ENCODE measurements at places on chromosomes 6 and 20. TPM values are rescaled to one million over a fixed set of nuclear protein-coding genes. Genes with fewer than 3 reads are reported as not detected.

DNA sequence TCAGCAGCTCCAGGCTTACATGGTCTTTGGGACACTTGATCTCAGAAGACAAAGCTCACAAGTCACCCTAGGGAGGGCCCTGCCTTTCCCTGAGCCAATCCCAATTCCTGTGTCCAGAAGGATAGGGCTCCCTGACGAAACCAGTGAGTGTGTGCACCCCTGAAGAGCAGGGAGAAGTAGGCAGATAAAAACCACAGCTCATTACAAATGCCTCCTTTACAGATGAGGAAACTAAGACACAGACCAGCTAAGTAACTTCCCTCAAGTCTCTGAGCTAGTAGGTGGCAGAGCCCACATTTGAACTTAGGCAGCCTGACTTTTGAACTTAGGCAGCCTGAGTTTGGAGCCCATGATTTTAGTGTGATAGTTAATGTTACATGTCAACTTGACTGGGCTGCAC is 6.7 kb upstream of the ZFAND3 start:
- H3K27ac ChIP-seq, result no peak overlapping the region
- peaks cover 3% of the 10 kb centered on the region for H3K4me1 ChIP-seq
- H3K36me3 ChIP-seq, result no peaks in the 10 kb centered on the region
- H3K4me3 ChIP-seq, result no peak overlapping the region

DNA sequence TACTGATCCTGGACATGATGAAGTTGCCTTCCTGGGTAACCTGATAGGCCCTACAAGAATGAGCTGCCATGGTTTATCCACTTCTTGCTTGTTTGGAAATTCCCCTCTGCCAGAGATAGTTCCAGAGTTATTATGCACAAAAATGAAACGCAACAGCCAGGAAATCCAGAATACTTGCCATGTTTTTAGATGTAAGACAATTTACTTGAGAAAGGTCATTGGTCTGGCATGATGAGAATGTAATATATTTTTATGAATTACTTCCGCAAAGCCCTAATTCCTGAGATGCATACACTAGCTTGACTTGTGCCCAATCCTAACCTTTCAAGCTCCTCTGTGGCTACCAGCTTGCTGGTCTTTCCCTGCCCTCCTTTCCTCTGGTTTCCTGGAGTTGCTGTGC is 27.9 kb upstream of the NT5E start:
- peak; percentile 77 for DNase-seq
- no peaks in the 10 kb centered on the region for H3K27me3 ChIP-seq
- peak overlapping the region; percentile 66 for H3K27ac ChIP-seq
- no peaks in the 10 kb centered on the region for H3K36me3 ChIP-seq
- peaks cover 28% of the 10 kb centered on the region for H3K4me1 ChIP-seq

DNA sequence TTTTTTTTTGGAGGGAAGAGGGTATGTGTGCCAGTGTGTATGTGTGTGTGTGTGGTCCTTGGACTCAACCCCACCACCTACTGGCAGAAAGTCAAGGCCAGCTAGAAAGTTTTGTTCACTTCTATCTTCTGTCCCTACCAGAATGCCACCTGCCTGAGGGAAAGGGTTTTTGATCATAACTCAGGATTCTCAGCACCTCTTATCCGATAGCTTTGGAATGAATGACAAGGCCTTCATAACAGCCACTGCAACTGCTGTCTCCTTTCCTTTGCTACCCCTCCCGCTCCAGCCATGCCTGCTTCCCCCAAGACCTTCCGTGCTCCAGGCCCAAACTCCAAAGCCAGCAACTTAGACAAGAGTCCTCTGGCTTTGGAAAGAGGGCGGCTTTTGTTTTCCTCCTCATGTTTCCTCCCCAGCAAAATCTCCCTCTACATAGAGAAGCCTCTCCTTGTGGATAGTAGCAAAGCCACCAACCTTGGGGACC is 18.7 kb downstream of the BTN3A1 start:
- H3K27ac ChIP-seq, result peak overlapping the region; percentile 80
- peaks cover 5% of the 10 kb centered on the region for H3K4me1 ChIP-seq
- H3K36me3 ChIP-seq, result peaks cover 8% of the 10 kb centered on the region
- no peaks in the 10 kb centered on the region for H3K27me3 ChIP-seq
- peak overlapping the region; percentile 34 for H3K4me3 ChIP-seq

DNA sequence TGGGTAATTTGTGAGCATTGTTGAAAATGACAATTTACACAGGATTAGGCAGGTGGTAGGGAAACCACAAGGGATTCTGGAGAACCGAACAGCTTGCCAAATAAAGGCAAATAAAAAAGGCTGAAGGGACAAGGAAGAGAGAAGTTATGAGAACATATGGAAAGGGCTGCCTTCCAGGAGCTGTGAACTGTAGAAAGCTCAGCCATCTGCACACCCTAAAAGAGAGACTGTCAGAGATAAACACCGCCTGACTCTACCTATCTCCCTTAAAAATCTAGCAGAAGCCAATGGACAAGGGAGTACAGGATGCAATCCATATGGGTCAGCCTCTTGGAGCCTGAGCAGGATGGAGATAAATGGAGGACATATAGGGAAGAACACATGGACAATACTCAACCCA is 12.7 kb upstream of the SLC17A1 start:
- H3K4me3 ChIP-seq, result no peak overlapping the region
- H3K36me3 ChIP-seq, result no peaks in the 10 kb centered on the region
- no peaks in the 10 kb centered on the region for H3K27me3 ChIP-seq
- H3K27ac ChIP-seq, result no peak overlapping the region

DNA sequence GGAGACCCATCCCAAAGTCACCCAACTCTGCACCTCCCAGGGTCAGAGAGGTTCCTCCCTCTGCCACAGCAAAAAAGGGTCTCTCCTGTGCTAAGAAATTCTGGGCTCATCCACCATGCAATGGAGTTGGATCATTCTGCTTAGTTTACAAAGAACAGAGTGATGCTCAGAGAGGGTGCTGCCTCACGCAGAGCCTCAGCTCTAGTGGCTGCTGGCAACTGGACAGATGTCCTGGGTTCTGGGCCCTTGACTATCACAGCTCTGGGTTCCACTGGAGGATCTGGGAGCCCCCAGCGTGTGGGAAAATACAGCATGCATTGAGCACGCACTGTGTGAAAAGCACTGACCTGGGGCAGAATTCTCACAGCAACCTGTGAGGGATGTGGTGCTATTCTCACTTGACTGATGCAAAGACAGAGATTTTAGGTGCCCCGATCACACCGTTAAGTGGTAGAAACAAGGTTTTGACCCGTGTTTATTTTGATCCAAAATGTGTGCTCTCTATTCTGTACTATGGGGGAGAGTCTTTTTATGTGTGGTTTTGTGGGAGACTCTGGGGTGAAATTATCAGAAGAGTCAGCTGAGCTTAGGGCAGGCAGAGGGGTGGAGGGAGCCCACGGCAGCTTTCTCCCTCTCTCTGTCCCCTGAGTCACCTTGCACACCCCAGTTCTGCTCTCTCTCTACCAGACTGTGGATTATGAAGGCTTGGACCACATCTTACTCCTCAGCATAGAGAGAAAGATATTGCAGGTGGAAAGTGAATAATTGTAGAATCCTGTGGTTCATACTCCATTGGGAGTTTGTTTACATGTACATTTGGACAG is 19.9 kb downstream of the TREML4 start:
- no peaks in the 10 kb centered on the region for H3K36me3 ChIP-seq
- no peak for DNase-seq
- H3K4me3 ChIP-seq, result no peak overlapping the region
- H3K27ac ChIP-seq, result no peak overlapping the region
- H3K4me1 ChIP-seq, result no peaks in the 10 kb centered on the region

- no peak overlapping the region for H3K4me3 ChIP-seq
- no peak for DNase-seq
- no peaks in the 10 kb centered on the region for H3K27me3 ChIP-seq
- no peak overlapping the region for H3K27ac ChIP-seq
Observed at GRCh38 chr6:129314575-129314974, 395.4 kb downstream of the ARHGAP18 start.

DNA sequence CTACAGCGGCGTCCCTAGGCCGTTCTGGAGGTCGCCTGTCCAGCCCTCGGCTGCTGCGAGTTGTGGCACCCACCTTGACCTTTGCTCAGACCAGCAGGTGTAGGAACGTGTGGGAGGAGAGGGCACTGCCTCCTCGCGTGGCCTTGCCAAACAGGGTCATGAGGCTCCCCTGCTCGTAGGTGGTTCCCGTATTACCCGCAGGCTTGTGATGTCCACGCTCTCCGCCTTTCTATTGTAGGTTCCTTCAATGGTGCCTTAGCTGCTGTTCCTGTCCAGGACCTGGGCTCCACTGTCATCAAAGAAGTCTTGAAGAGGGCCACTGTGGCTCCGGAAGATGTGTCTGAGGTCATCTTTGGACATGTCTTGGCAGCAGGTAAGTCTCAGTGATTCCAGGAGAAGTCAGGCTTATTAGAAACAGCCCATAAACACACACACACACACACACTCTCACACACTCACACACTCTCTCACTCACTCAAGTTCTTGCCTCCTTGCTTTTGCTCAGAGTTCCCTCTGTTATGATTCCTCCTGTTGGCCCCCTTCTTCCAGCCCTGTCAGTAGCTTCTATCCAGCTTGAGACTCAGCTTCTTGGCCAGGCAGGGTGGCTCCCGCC is 942 bp downstream of the ACAT2 start:
- H3K4me1 ChIP-seq, result peaks cover 20% of the 10 kb centered on the region
- DNase-seq, result no peak
- peaks cover 20% of the 10 kb centered on the region for H3K36me3 ChIP-seq
- H3K27ac ChIP-seq, result no peak overlapping the region

DNA sequence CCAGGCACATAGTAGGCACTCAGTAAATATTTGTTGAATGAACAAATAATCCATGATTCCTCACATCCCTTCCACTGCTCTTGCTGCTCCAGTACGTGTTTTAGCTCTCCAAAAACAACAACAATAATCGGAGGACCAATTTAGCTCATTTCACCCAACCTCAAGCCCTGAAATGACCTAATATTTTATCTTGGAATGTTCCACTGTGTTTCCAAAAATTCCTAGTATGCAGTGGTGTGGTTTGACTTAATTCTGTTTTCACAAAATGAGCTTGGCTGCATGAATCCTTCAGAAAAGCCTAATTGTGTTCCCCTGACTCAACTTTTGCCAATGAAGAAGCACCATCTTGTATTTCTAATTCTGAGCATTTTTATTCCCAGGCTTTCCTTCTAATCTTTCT is 168.0 kb upstream of the PHACTR1 start:
- no peak overlapping the region for H3K27ac ChIP-seq
- H3K4me1 ChIP-seq, result peaks cover 3% of the 10 kb centered on the region
- H3K4me3 ChIP-seq, result no peak overlapping the region
- no peaks in the 10 kb centered on the region for H3K27me3 ChIP-seq

DNA sequence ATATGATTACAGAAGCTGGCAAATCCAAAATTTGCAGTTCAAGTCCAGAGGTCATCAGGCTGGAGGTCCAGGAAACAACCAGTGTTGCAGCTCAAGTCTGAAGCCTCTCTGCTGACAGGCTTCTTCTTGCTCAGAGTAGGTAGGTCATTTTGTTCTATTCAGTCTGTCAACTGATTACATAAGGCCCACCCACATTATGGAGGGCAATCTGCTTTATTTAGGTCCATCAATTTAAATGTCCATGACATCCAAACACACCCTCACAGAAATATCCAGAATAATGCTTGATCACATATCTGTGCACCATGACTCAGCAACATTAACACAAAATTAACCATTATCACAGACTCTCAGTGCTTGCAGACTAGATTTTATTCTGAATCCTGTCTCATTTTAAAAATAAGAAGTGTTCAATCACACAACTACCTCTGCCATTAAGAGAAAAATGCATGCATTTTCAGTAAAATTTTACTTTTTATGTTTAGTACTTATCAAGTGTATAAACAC is 759.2 kb upstream of the ADGRB3 start:
- no peak overlapping the region for H3K27ac ChIP-seq
- DNase-seq, result no peak
- no peaks in the 10 kb centered on the region for H3K27me3 ChIP-seq
- no peak overlapping the region for H3K4me3 ChIP-seq

- H3K4me1 ChIP-seq, result no peaks in the 10 kb centered on the region
- H3K27me3 ChIP-seq, result no peaks in the 10 kb centered on the region
- no peak overlapping the region for H3K27ac ChIP-seq
- H3K36me3 ChIP-seq, result no peaks in the 10 kb centered on the region
- no peak overlapping the region for H3K4me3 ChIP-seq
Observed at GRCh38 chr6:147081076-147081609, 123.1 kb upstream of the STXBP5 start.

- no peak overlapping the region for H3K27ac ChIP-seq
- no peak overlapping the region for H3K4me3 ChIP-seq
- no peaks in the 10 kb centered on the region for H3K27me3 ChIP-seq
- DNase-seq, result no peak
- no peaks in the 10 kb centered on the region for H3K36me3 ChIP-seq
- peaks cover 4% of the 10 kb centered on the region for H3K4me1 ChIP-seq
Observed at GRCh38 chr6:163841733-163842132, 427.2 kb downstream of the QKI start.

DNA sequence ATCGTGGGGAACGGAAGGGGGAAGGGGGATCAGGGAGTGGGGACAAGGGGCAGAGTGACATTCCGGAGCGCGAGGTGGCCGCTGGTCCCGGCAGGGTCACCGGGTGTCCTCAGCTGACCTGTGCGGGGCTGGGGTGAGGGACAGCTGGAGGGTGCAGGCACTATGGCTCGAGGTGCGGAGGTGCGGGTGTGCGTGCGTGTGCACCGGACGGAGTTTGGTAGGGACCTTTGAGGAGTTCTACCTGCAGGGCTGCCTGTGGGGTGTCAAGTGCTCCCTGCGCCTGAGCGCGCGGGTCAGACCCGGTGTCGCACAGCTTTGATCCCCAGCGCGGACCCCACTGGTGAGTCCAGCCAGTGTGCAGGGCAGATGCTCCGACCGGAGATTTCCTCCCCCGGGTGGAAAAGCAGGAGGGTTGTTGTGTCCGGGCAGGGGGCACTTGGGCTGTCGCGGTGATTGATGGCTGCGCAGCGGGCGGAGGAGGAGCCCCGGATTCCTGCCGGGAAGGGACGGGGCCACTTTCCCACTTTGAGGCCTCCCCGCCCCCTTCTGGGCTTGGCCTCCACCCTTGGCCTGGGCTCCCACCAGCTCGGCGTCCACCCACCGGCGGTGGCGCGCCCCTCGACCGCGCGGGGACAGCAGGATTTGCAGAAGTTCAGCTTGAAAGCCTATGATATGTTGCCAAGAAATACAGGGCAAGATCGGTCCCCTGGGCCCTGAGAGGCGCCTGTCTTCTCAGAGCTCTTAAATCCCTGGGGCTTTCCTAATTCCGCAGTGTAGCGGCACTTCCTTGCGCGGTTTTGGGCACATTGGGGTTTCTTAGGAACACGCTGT is 658 bp downstream of the RIN2 start:
- no peaks in the 10 kb centered on the region for H3K27me3 ChIP-seq
- H3K36me3 ChIP-seq, result peaks cover 2% of the 10 kb centered on the region
- DNase-seq, result no peak
- peak overlapping the region; percentile 78 for H3K27ac ChIP-seq
- H3K4me1 ChIP-seq, result peaks cover 8% of the 10 kb centered on the region

DNA sequence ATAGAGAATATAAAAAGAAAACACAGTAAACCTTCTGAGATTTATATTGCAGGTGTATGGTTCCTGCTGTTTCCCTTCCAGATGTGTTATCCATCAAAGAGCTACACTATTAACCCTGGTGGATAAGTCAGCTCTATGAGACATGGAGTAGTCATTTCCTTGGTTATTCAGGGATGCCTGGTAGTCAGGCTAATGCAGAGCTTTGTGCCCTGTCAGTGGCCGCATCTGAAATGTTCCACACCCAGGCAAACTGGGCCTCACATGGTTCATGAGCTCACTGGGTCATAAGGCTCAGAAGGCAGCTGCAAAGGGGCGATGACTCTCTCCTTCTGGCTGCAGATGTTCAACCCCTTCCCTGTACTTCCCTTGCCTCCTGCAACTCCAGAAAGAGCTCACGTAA is 473.6 kb downstream of the EPHA7 start:
- no peaks in the 10 kb centered on the region for H3K4me1 ChIP-seq
- H3K4me3 ChIP-seq, result no peak overlapping the region

The AVP gene
- not detected for total RNA-seq

The FBXO30 gene
- 9.3 TPM for total RNA-seq

The STK4 gene
- total RNA-seq, result 30.0 TPM

The XKR7 gene
- not detected for total RNA-seq

Measured in IMR-90 (cell line).